ENCODE measurements at places on chromosomes 5 and 9.

DNA sequence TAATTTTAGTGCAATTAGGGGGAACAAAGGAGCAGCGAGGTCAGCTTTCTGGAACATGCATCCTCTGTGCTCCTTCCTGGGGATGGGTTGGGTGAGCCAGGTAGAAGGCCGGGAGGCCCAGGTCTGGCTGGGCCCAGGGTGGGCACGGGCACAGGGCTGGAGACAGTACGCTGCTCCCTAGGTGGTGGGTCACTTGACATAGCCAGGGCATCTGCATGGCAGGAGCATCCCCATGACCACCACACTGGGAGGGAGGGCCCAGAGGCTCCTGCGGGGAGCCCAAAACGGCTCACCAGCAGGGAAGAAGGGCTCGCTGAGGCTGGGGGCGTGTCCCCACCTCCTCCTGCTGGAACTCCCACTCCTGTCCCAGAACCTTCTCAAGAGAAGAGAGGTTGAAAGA, 216.8 kb downstream of the NXNL2 start:
- no peak for DNase-seq

GRCh38 chr5:112604732-112605630, 132.7 kb upstream of the APC start:
- no peak for DNase-seq

GRCh38 chr9:87167582-87167981, 220.3 kb upstream of the GAS1 start:
- no peak for DNase-seq

- DNase-seq, result no peak
Observed at GRCh38 chr5:109100971-109101370, 308.8 kb downstream of the PJA2 start.

- DNase-seq, result no peak
Observed at GRCh38 chr5:29614206-29614605, 1579.3 kb upstream of the CDH6 start.

DNA sequence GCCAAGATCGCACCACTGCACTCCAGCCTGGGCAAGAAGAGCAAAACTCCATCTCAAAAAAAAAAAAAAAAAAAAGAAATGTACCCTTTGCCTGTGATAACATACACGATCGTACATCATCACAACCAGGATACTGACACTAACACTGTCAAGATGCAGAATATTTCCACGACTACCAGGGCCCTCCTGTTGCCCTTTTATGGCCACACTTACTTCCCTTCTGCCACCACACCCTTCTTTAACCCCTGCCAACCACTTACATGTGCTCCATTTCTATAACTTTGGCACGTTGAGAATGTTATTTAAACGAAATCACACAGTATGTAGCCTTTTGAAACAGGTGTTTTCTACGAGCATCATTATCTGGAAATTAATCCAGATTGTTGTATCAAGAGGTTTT, 69.0 kb upstream of the OTULINL start:
- DNase-seq, result no peak

DNA sequence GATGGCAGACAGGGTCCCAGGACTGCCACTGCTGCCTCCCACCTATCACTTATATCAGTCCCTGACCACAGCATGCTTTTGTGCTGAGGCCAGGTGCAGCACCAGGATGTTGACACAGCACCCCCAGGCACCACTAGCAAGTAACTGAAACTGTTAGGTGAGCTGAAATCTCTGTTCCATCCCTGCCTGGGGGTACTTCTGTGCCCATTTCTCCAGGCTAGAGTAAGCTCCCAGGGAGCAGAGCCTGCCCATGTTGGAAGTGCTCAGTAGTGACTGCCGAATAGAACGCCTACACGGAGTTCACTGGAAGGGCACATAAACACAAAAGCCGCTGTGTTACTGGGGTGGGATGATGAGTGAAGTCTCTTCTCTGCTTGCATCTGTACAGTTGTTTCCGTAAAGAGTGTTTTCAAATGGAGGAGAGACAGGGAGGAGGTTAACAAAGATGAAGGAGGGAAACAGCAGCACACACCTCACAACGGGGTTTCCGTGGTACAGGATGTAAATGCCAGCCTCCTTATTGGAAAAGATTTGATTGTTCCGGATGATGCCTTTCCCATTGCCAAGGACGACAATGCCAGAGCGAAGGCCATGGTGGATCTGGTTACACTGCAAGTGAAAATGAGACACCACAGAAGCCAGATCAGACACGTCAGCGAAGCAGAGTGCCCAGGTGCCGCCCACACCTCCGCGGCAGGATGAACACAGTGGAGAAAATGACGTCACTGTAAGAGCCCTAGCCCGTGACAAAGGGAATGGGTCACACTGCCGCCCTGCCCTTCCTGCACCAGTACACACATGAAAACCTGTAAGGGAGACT, 43.1 kb downstream of the POLR1E start:
- DNase-seq, result no peak
